ENCODE measurements at places on chromosomes 12 and 14.

- DNase-seq, result no peak
Measured at GRCh38 chr12:110104188-110105094, 19.7 kb upstream of the IFT81 start.

GRCh38 chr12:29725587-29726320, 58.0 kb downstream of the TMTC1 start:
- no peak for DNase-seq

DNA sequence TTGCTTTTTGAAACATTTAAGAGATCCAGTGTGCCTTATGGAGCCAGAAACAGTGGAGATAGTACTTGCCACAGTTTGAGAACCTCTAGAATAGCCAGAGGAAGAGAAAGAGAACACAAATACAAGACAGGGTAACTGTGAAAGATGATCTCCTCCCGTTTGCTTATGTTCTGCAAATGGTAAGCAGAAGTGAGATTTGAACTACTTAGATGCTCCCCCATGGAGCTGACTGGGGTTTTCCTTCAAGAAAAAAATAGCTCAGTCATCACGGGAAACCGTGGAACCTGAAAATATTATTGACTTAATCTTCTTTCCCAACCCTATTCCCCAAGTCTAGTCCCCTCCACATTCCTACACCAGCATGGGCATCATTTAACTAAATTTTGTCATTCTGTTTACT, 87.1 kb downstream of the KIF21A start:
- DNase-seq, result no peak

DNA sequence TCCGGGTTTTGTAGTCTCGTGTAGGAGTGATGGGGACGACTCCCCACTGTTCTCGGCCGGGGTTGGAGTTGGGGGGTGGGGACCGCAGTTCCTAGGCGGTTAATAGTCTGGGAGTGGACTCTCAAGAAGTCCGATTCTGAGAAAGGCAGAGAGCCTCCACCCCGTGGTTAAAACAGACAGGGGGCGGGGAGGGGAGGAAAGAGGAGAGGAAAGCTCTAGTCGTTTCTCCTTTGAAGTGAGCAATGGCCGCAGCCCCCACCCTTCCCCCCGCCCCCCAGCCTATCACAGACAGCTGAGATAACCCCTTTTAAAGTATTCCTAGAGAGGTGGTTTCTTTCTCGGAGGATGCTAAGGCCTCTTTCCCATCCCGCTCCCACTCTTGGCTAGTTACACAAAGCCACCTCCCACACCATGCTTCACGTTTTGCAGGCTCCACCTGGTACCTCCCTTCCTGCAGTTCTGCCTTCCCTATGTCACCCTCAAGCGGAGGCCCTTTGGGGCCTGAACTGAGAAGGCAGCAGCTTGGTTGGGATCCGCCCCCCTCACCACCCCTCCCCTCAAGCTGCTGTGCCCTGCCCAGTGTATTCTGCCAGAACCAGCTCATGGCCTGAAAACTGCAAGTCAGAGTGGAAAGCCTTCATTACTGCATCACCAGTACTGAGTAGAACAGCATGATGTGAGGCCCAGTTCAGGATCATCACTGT, 853 bp downstream of the USP5 start:
- no peak for DNase-seq
